ENCODE measurements at places on chromosomes 11 and 22.

- DNase-seq, result peak; percentile 31
These were observed 760 bp downstream of the ZNRF3 start for GRCh38 chr22:28883917-28884746.

DNA sequence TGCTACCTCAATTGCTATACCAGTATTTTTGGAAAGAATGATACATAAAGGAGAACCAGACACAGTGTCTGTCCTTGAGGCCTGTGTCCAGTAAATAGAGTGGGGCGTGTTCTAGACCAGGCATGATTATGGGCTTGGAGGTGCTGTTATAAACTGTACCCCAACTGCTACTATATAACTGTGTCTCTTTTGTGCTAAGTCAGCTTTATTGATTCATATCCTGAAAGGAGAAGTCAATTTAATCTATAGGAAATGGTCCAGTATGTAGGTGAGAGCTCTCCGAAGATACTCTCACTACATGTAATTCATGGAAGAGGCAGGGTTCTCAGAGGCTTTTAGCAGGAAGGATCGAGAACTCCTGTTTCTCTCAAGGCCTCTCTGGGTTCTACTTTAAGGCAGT is 334.3 kb downstream of the TMEM135 start:
- DNase-seq, result no peak

GRCh38 chr11:69305885-69306540 is 12.1 kb downstream of the MYEOV start:
- DNase-seq, result no peak

DNA sequence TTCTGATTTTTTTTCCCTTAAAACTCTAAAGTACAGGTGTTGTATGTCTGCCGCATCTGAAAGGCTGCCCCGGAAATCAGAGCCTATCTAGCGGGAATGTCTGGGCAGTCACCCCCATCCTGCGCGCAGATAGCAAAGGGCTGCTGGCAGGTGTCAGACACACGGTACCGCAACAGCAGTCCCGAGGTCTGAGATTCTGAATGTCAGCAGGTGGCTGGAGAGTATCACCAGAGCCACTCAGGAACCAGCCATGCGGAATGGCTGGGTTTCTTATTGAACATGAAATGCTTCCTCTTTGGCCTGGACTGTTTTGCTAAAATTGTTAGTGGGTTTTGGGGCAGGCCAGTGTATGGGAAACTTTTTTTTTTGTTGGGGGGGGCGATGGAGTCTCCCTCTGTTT is 53.3 kb downstream of the CERK start:
- no peak for DNase-seq

GRCh38 chr11:78094250-78094649 is 14.6 kb upstream of the NDUFC2 start:
- peak; percentile 13 for DNase-seq

- DNase-seq, result no peak
These were observed 27.2 kb downstream of the RPS6KA4 start for GRCh38 chr11:64385945-64386704.

DNA sequence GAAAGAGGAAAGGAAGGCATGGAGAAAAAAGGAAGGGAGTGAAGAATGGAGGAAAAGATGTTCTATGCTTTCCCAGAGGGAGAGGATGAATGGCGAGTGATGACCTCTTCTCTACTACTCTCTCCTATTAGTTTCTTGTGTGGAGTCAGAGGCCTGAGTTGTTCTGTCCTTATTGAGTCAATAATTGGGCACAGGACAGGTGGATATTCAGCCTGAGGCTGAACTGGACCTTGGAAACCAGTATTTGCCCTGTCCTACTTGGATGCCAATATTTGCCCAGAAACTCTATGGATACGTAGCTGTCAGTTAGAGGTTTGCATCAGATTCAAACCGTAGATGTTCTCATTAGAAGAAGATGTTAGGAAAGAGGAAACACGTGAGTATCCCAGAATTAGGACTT is 17.6 kb upstream of the SWAP70 start:
- DNase-seq, result no peak

Data from stimulated activated CD4-positive, alpha-beta T cell treated with anti-CD3 and anti-CD28 coated beads, Interleukin-1b, Interleukin-23, amount 100 ng/mL, for 48 hours (primary cell).